ENCODE measurements at places on chromosomes 7 and 10.

- no peak for DNase-seq
Measured at GRCh38 chr10:6621536-6621935, 41.5 kb upstream of the PRKCQ start.

DNA sequence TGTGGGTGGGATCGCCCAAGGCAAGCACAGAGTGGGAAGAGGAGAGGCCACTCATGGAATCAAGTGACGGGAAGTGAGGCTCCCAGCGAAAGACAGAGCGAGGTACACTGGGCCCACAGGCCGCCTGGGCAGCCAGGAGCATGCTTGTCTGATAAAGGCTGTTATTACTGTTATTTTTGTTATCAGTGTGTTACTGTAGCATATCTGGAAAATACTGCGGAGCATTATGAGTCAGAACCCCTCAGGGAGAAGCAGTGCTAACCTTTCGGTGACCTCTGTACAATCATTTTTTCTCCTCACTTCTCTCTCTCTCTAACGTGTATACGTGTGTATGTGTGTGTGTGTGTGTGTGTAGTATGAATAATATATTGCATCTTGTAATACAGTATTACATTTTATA, 3.8 kb upstream of the TCERG1L start:
- no peak for DNase-seq

DNA sequence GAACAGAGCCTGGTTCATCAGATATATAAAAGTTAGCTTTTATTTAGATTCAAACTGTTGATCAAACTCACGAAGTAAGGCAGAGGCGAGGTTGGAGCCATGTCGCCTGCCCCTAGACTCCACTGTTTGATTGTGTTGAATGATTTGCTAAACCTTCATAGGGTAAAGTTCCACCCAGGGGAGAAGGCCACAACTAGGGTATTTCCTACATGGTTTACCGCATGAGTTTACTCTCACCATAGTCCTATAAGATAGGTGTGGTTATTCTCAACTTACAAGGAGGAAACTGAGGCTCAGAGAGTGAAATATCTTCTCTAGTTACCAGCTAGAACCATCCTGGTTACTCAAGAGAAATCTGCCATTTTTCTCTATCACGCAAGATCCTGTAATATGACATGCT, 31.8 kb downstream of the ARHGAP22 start:
- no peak for DNase-seq

GRCh38 chr10:126475074-126475691, 86.9 kb upstream of the ADAM12 start:
- DNase-seq: no peak

GRCh38 chr7:135925210-135925609, 51.9 kb downstream of the MTPN start:
- no peak for DNase-seq

DNA sequence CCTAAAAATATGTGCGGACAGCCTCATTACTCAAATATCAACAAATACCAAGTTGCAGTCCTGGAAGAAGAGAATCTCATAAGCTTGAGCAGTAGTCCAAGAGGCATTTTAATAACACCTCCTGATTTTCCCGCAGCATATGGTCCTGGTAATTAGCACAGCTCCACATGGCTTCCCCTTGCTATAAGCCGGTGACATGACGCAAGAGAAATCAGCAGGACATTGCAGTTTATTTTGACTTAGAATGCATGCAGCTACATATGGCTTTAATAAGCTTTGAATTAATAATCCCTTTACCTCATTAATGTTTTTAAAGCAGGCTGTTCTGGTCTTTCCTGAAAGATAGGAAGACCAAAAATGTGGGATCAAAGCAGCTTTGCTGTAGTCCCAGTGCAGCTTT, 137.6 kb downstream of the RAMP3 start:
- no peak for DNase-seq

DNA sequence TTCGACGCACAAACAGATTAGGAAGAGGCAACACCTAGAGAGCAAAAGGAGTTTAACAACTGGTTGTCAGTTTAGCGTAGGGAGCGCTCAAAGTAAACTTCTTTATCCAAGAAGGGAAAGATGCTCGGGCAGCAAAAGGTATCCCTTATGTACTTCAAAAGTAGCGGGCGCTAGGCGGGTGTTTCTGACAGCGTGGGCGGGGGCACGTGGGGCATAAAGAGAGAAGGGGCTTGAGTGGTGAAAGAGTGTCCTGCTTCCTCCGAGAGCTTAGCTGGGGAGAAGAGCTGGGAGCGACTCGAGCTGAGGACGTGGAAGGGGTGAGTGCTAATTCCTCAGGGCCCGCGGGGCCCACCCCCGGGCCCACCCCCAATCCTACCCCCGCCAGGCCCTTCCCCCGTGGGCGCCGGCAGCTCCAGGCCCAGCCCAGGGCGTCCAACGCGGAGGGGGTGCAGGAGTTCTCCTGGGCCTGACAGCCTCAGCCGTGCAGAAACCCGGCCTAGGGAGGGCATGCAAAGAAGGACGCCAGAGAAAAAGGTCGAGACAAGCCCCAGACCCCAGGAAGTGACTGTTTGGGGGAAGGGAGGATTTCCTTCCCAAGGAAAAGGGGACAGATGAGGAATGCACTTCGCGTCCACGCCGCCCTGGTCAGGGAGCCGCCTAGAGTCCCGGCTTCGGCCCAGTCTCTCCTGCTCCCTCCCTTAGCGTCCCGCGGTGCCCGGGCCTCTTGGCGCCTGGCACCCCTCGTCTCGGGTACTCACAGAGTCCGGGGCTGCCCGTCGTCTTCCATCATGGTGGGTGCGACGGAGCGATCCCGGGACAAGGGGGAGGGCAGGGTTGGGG, 868 bp downstream of the TIAL1 start:
- peak; percentile 21 for DNase-seq

DNA sequence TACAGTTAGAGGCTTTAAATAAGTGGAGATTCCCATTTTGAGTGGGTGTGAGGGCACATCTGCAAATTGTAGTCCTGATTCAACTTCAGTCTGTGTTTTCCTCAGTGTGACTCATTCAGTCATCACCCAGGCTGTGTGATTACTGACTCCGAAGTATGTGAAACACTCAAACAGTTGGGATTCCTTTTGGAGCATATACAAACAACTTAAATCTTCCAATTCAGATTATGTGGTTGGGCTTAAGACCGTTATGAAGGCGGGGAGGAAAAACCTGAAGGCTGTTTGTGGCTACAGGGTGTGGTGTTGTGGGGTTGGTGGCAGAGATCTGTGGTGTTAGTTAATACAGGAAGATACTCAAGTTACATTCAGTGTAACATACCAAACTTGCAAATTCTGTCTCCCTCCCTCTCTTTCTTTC, 259.7 kb upstream of the FERD3L start:
- DNase-seq: no peak

GRCh38 chr10:101458869-101459268, 104.9 kb downstream of the BTRC start:
- no peak for DNase-seq

DNA sequence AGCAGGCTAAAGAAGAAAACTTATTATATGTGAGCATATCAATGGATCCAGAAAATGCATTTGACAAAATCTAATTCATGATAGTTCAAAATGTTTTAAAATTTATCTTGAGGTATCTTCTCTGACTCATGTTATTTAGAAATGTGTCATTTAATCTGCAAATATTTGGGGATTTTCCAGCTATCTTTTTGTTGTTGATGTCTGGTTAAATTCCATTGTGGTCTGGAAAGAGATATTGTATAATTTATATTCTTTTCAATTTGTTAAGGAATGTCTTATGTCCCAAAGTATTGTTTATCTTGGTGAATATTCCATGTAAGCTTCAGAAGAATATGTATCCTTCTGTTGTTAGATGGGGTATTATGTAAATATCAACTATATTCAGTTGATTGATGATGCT, 942.5 kb downstream of the KCNMA1 start:
- DNase-seq: no peak

DNA sequence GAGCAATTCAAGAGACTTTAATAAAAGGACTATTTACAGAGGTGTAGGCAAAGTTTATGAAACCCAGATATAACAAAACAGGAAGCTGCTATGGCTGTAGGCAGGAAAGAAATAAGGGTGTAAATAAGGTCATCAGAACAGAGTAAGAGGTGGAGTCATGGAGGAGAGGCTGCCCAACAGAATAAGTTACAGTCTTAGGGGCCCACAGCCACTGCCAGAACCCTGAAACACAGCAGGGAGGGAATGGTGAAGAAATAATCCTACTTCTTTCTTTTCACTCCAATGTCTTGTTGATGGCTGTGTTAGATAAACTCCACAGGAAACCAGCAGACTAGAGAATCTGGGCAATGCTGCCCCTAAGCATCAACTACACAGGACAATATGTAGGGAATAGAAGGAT, 155.8 kb upstream of the TAC1 start:
- DNase-seq: no peak

DNA sequence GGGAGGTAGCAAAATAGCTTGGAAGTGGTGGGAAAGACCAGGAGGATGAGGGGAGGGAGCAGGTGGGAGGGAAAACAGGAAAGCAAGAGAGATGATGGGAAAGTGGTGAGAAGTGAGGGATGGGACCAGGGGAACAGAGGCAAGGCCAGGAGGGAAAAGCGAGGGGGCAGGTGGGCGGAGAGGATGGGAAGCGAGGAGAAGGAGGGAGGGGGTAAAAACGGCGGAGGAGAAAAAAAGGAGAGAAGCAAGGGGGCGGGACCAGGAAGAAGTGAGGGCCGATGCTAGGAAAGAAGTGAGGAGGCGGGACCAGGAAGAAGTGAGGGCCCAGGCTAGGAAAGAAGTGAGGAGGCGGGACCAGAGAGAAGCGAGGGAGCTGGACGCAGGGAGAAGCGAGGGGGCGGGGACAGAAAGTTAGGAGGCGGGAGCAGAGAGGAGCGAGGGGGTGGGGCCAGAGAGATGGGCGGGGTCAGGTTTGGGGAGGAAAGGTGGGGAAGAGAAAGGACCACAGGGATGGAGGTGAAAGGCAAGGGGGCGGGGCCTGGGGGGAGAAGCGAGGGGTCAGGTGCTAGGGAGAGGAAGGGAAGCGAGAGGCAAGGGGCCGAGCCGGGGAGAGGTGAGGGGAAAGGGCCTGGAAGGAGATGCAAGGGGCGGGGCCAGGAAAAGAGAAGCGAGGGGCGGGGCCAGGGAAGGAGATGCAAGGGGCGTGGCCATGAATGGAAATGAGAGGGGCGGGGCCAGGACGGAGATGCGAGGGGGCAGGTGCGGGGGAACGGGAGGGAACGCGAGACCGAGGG, 984 bp downstream of the SMURF1 start:
- DNase-seq: peak; percentile 68

DNA sequence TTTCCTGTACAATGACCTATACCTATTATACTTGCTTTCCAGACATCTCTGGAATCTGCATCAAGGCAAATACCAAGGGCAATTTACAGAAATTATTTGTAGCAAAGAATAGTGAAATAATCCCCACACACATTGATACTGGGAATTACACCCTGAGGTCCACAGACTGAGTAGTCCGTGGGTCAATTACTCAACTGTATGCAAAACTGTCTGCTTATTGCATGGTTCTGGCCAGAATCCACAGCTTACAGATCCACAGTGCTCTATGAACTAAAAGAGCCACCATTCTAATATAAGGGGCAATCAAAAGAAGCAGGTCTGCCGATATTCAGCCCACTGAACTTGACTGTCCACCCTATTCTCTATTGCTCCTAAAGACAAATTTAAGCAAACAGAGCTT, 5.7 kb downstream of the CHCHD3 start:
- DNase-seq: no peak

GRCh38 chr7:28573651-28574301, 161.5 kb downstream of the CREB5 start:
- DNase-seq: no peak

DNA sequence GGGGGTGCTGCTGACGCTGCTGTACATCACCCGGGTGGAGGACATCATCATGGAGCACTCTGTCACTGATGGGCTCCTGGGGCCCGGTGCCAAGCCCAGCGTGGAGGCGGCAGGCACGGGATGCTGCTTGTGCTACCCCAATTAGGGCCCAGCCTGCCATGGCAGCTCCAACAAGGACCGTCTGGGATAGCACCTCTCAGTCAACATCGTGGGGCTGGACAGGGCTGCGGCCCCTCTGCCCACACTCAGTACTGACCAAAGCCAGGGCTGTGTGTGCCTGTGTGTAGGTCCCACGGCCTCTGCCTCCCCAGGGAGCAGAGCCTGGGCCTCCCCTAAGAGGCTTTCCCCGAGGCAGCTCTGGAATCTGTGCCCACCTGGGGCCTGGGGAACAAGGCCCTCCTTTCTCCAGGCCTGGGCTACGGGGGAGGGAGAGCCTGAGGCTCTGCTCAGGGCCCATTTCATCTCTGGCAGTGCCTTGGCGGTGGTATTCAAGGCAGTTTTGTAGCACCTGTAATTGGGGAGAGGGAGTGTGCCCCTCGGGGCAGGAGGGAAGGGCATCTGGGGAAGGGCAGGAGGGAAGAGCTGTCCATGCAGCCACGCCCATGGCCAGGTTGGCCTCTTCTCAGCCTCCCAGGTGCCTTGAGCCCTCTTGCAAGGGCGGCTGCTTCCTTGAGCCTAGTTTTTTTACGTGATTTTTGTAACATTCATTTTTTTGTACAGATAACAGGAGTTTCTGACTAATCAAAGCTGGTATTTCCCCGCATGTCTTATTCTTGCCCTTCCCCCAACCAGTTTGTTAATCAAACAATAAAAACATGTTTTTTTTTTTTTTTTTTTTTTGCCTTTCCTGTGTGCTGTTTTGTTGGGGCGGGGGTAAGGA, 55.8 kb downstream of the TSPAN15 start:
- no peak for DNase-seq

DNA sequence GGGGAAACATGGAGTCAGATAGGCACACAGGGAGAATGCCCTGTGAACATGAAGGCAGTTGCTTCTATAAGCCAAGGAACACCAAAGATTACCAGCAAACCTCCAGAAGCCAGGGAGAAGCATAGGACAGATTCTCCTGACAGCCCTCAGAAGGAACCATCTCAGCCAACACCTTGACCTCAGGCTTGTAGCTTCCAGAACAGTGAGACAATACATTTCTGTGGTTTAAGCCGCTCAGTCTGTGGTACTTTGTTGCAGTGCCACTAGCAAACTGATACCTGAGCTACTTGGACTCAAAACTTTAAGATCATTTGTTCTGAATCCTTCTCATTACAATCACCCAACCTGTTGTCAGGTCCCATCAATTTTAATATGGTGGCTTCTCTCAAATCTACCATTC, 31.2 kb downstream of the ABLIM1 start:
- DNase-seq: no peak

GRCh38 chr10:12428447-12429135, 79.2 kb downstream of the CAMK1D start:
- DNase-seq: no peak

- DNase-seq: no peak
Measured at GRCh38 chr10:120542591-120542990, 85.6 kb downstream of the PLPP4 start.

- DNase-seq: no peak
Measured at GRCh38 chr7:138569418-138569817, 109.4 kb downstream of the TRIM24 start.

Measured in stimulated activated CD4-positive, alpha-beta T cell treated with anti-CD3 and anti-CD28 coated beads, Interleukin-15, amount 100 ng/mL, for 1 hour (primary cell).